Psoas muscle (tissue), 8 donors: ENCODE measurements at places on chromosomes 3 and 15. TPM values are rescaled to one million over a fixed set of nuclear protein-coding genes. Genes with fewer than 3 reads are reported as not detected.

ADCY5 gene
- 1.6 TPM for total RNA-seq

RETNLB gene
- not detected for total RNA-seq

ZNF80 gene
- total RNA-seq: not detected

ACP3 gene
- 0.86 TPM for total RNA-seq

SLC28A2 gene
- not detected for total RNA-seq

IRAK2 gene
- 3.9 TPM for total RNA-seq

GRCh38 chr3:126414961-126415660 lies 20.4 kb downstream of the CFAP100 start:
- peaks cover 9% of the 10 kb centered on the region for H3K27me3 ChIP-seq
- no peak for DNase-seq
- H3K4me3 ChIP-seq: no peak overlapping the region
- no peak overlapping the region for H3K27ac ChIP-seq
- no peaks in the 10 kb centered on the region for H3K36me3 ChIP-seq

DNA sequence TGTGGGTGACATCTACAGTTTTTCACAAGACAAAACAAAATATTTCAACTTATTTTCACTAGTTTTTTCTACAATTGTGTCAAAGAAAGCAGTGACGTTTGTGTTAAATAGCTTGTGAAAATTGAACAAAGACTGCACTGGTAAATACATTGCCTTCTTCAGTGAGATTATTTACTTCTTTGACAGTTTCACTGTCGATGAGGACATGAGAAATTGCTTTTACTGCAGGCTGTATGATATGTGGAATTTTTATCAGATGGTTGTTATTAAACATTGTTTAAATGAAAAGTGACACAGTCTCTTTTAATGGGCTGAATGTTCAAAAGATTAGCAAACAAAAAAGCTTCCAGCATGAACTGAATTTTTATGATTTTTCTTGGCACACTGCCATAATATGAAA lies 773.9 kb upstream of the CADM2 start:
- no peak for DNase-seq
- H3K4me3 ChIP-seq: no peak overlapping the region
- H3K36me3 ChIP-seq: no peaks in the 10 kb centered on the region

DNA sequence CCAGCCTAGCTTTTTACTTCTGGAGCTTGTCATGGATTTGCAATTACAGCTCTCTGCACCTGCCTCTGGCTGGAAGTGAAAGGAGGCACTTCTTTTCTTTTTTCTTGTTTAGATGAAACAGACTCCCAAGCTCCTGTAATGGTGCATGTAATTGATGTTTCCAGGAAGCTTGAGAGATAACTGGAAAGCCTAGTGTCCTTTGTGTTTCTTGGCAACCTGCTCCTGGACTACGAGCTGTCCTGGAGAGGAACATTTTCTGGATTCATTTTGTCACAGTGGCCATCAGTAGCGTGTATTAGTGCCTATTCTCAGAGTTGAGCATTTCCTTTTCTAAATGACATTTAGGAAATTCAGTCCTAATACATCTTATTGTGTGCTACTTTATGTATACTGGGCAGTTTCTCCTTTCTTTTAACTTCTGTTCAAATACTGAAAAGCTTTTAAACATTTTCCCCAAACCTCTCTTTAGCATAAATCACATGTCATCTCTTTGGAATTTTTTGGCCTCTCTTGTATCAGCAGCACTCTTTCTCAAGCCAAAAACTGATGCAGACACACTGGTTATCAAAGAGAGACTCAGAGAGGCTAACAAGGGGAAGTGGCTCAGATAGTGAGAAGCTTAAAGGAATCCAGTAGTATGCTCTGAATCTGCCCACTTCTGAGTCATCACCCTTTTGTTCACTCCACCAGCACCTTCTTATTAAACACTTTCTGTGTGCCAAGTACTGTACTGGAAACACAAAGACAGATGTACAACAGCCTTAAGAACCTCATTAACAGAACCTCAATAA lies 62.6 kb upstream of the SLC2A2 start:
- H3K27me3 ChIP-seq: no peaks in the 10 kb centered on the region
- no peak for DNase-seq
- no peak overlapping the region for H3K27ac ChIP-seq
- H3K4me1 ChIP-seq: no peaks in the 10 kb centered on the region
- peaks cover 2% of the 10 kb centered on the region for H3K36me3 ChIP-seq

GRCh38 chr15:77607894-77608261 lies 24.8 kb downstream of the LINGO1 start:
- H3K27ac ChIP-seq: no peak overlapping the region
- peaks cover 4% of the 10 kb centered on the region for H3K27me3 ChIP-seq
- H3K4me3 ChIP-seq: no peak overlapping the region
- DNase-seq: no peak

GRCh38 chr15:72271895-72272212 lies 500 bp downstream of the PARP6 start:
- no peaks in the 10 kb centered on the region for H3K27me3 ChIP-seq
- H3K27ac ChIP-seq: peak overlapping the region; percentile 92
- H3K4me3 ChIP-seq: peak overlapping the region; percentile 93

DNA sequence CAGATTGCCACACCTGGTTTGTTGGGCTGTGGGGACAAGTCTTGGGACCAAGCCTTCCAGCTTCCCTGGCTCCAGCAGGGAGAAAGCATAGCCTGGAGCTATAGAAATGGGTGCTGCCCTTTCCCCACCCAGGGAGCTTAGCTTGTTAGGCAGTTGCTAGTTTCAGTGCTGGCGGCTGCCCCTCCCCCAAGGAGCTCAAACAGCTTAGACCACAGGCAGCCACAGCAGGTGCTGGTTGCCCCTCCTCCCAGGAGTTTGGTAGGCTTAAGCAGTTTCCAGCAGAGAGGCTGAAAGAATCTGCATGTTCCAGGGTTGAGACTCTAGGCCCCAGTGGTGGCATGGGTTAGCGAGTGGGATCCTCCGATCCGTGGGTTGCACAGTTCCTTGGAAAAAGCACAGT lies 889.7 kb downstream of the IGSF11 start:
- no peaks in the 10 kb centered on the region for H3K36me3 ChIP-seq
- no peaks in the 10 kb centered on the region for H3K27me3 ChIP-seq
- H3K4me1 ChIP-seq: no peaks in the 10 kb centered on the region
- no peak overlapping the region for H3K27ac ChIP-seq

- no peak overlapping the region for H3K27ac ChIP-seq
- H3K4me3 ChIP-seq: no peak overlapping the region
- peaks cover 13% of the 10 kb centered on the region for H3K36me3 ChIP-seq
- H3K27me3 ChIP-seq: no peaks in the 10 kb centered on the region
Observed at GRCh38 chr3:196471551-196471950, 32.0 kb downstream of the RNF168 start.

DNA sequence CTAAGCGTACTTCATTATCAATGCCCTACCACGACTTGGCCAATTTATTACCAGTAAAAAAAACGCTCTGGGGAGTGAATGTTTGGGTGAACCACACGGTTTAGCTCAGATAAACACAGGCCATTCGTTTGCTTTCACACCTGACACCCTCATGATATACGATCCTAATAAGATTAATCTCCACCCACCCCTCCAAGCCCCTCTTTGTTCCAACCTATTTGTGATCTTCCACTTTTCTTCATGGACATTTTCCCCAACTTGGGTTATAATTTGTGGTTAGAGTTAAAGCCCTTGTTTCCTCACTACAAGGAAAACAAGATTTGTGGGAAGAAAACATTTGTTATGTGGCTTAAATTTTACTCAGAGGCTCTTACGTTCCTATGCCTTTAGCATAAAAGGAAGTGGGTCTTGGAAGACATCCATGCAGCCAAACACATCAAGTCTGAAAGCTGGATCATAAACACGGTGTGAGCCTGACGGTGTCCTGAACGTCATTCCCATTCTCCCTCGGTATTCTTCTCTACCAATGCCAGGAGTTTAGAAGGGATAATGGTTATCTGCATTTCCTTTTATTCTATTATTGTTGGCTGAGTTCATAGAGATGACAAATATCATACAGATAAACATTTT lies 518.9 kb downstream of the NR2F2 start:
- H3K4me3 ChIP-seq: no peak overlapping the region
- no peaks in the 10 kb centered on the region for H3K27me3 ChIP-seq
- no peak overlapping the region for H3K27ac ChIP-seq
- H3K36me3 ChIP-seq: no peaks in the 10 kb centered on the region
- no peaks in the 10 kb centered on the region for H3K4me1 ChIP-seq
- no peak for DNase-seq

DNA sequence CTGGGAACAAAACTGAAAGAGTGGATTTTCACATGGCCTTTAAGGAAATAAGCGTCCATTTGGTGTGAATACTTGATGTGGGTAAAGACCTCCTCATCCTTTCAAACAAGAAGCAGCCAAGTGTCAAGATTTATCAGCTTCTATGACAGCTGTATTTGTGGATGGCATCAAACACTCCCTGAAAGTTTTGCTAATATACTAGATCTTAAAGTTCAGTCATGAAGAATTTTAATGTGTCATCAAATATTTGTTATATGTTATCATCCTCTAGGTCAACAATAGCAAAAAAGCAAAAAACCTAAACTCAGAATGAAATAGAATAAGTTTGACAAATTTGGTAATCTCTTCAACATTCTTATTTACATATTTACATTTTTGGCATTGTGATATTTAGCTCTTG lies 29.1 kb upstream of the LYSMD4 start:
- no peaks in the 10 kb centered on the region for H3K36me3 ChIP-seq
- no peak overlapping the region for H3K27ac ChIP-seq
- H3K4me1 ChIP-seq: no peaks in the 10 kb centered on the region
- H3K27me3 ChIP-seq: no peaks in the 10 kb centered on the region

DNA sequence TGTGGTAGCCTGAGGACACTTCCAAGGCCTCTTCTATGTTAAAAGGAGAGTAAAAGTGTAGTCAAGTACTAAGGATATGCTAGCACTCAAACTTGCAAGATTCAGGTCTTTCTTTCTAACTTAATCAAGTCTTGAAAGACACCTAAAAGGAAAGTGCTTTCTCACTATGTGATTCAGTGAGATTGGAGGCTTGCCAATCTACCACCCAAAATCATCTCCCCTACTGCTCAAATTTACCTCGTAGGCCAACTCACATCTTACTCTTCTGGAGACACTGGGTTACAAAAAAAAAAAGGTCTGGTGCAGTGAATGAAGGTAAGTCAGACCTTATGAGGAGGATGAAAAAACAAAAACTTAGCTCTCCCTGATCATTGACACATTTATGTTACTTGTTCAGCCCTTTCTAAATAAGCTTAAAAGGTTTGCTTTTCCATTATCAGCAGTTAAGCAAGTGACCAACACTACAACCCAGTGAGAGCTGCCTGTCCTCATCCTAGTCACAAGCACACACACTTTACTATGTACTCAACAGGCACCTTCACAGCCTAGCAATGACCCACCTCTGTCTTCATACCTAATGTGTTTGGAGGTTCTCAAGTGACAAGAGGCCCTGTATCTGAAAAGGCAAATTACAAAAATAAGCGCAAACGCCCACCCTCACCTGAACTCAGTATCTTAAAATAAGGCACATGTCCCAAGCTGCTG lies 19.6 kb downstream of the SUMF1 start:
- DNase-seq: no peak
- no peak overlapping the region for H3K4me3 ChIP-seq
- H3K27me3 ChIP-seq: no peaks in the 10 kb centered on the region
- no peak overlapping the region for H3K27ac ChIP-seq
- H3K4me1 ChIP-seq: no peaks in the 10 kb centered on the region

- H3K27ac ChIP-seq: no peak overlapping the region
- H3K27me3 ChIP-seq: peaks cover 41% of the 10 kb centered on the region
- no peaks in the 10 kb centered on the region for H3K36me3 ChIP-seq
- DNase-seq: no peak
- no peaks in the 10 kb centered on the region for H3K4me1 ChIP-seq
- H3K4me3 ChIP-seq: no peak overlapping the region
Observed at GRCh38 chr15:83250781-83251180, 33.7 kb downstream of the BNC1 start.

DNA sequence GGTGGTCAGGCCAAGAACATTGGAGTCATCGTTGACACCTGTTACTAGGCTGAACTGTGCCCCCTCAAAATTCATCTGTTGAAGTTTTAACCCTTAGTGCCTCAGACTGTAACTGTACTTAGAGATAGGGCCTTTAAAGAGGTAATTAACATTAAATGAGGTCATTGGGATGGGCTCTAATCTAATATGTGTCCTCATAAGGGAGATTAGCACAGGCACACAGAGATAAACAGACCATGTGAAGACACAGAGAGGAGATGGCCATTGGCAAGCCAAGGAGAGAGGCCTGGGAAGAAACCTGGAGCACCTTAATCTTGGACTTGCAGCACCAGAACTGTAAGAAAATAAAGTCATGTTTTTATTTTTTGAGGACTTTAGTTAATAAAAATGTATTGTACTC lies 59.6 kb downstream of the PLCL2 start:
- H3K27ac ChIP-seq: no peak overlapping the region
- H3K4me3 ChIP-seq: no peak overlapping the region
- no peaks in the 10 kb centered on the region for H3K36me3 ChIP-seq

DNA sequence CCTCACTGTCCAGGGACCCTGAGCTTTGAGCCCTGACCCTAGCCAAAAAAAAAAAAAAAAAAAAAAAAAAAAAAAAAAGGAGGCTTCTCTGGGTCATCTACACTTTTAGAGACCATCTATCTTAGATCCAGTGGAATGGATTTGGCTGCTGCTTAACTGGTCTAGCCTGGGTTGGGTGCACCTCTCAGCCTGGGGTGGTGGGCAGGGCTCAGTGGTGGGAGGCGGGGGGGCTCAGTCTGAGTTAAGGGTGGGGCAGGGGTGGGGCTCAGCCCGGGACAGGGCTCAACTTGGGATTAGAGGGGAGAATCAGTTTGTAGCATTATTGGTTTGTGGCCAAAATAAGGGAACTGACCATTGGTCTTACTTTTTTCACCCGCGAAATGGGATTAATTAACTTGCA lies 139.2 kb downstream of the TPRA1 start:
- no peak overlapping the region for H3K27ac ChIP-seq
- no peak for DNase-seq
- peaks cover 5% of the 10 kb centered on the region for H3K4me1 ChIP-seq
- peaks cover 40% of the 10 kb centered on the region for H3K27me3 ChIP-seq
- H3K4me3 ChIP-seq: no peak overlapping the region

- no peak overlapping the region for H3K4me3 ChIP-seq
- H3K27me3 ChIP-seq: no peaks in the 10 kb centered on the region
- no peaks in the 10 kb centered on the region for H3K4me1 ChIP-seq
- no peak for DNase-seq
Observed at GRCh38 chr15:56598991-56599390, 134.1 kb upstream of the MNS1 start.
